ENCODE measurements at places on chromosomes 11 and 22.

DNA sequence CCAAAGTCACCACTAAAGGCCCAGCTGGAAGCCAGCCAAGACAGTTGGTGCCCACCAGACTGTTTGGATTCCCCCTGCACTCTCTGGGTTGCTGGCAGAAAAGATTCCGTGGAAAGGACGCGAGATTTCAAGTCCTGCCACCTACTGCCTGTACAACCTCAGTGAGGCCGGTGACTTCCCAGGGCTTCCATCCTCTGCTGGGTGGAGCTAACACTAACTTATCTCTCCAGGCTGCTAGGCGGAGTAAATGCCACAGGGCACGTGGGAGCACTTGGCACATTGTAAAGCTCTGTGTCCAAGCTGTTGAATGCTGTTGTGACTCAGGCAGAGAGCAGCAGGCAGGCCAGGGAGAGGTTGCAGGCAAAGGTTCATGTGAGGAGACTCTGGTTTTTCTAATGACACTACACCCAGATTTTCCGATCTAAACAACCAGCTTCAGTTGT is 50.9 kb upstream of the CDON start:
- DNase-seq: no peak

GRCh38 chr11:44816761-44817160 is 90.0 kb downstream of the TSPAN18 start:
- DNase-seq: no peak

DNA sequence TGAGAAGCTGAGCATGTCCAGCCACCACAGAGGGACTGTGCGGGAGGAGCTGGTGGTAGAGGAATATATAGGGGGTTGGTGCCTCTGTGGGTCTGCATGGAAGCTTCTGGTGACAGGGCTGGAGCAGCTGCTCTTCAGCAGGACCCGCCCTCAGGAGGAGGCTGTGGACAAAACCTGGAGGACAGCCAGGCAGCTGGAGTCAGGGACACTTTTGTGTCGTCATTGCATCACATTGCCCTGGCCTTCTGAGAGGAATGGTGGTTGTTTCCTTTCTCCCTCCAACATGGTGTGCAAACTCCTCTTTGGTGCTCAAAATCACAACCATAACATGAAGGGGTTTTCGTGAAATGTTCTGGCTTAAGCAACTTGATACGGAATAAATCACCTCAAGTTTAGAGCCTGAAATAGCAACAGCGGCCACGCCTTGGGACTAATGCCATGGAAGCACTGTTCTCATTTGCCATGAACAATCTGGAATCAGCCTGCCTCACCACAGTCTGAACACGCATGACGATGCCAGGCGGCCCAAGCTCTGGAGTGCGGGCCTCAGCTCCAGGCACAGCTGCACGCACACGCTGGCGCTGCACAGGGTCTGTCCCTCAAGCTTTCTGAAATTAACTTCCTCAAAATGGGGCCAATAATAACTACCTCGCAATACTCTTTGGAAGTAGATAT is 17.1 kb upstream of the CSRP3 start:
- peak; percentile 20 for DNase-seq

DNA sequence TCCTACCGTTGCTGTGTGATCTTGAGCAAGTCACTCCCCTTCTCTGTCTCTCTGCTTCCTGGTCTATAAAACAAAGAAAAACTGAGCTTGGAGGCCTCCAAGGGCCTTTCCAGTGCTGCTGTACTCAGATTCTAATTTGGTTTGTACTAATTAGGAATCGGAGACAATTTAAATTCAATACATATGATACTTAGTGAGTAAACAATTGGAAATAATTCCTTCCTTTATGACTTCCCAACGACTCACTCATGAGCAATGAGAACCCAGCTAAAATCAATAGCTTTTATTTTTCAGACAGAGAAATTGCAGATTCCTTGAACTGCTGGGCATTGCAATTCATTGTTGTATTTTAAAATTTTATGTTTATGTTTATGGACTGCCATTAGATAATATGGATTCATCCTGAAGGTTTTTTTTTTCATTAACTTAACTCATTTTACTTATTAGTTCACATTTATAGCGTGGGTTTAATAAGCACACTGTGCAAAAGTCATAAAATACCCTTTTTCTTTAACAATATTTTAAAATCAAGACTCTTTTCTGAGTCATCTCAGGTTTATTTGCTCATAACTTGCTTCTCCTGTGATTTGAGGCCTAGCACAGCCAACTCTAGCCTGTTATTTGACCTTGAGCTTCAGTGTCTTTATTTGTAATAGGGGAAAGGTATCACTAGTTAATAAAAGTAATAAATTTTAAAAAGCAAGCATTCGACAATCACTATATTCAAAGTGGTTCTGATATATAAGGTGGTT is 95.8 kb downstream of the TP53I11 start:
- DNase-seq: no peak

- DNase-seq: peak; percentile 49
Observed at GRCh38 chr11:66068154-66068821, 1.8 kb upstream of the PACS1 start.

DNA sequence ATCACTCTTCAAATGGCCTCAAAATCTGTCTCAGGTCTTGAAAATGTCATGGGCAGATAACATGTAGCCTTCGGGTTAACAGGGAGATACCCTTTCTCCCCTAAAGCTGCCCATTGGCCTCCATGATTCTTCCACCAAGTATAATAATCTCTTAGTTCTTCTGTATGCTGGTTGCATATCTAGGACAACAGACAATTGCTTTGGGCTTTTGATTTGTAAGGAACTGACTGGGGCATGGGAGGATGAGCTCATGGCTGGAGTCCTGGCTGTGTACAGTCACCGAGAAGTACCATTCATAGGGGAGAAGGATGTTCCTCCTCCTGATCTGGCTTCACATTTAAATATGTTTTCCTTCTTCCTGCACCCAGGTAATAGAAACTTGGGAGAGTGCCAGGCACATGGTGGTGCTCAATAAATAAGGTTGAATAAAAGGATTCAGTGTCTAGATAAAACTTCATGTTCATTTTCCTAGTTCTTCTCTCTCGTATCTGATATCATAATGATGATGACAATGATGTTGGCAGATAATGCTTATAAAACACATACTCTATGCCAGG is 2.8 kb upstream of the AMPD3 start:
- peak; percentile 74 for DNase-seq

GRCh38 chr11:35478471-35479091 is 46.8 kb downstream of the PAMR1 start:
- DNase-seq: peak; percentile 63

GRCh38 chr11:4680341-4680740 is 17.3 kb downstream of the OR51E2 start:
- no peak for DNase-seq

- DNase-seq: no peak
Observed at GRCh38 chr11:26896719-26897118, 97.2 kb upstream of the FIBIN start.

DNA sequence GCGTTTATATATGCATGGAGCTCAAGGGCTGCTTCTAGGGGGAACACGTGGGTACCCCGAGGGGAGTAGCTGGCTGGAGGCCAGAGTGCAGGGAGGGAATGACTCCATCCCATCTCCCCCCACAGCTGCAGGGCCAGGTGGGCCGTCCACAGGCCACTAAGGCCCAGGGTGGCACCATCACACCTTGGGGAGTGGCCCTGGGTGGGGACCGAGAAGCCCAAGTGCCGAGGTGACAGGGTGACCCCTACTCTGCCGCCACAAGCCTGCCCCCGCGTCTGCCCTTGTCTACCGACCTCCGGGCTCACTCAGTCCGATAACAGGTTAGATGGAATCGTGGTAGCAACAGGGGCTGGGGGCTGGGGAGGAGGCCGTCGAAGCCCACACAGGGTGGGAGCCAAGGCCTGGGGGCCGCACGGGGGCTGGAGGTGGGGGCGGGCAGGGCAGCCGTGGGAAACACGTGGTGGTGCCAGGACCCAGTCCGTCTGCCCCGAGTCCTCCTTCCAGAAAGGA is 125.7 kb downstream of the KCNQ1OT1 start:
- DNase-seq: no peak

DNA sequence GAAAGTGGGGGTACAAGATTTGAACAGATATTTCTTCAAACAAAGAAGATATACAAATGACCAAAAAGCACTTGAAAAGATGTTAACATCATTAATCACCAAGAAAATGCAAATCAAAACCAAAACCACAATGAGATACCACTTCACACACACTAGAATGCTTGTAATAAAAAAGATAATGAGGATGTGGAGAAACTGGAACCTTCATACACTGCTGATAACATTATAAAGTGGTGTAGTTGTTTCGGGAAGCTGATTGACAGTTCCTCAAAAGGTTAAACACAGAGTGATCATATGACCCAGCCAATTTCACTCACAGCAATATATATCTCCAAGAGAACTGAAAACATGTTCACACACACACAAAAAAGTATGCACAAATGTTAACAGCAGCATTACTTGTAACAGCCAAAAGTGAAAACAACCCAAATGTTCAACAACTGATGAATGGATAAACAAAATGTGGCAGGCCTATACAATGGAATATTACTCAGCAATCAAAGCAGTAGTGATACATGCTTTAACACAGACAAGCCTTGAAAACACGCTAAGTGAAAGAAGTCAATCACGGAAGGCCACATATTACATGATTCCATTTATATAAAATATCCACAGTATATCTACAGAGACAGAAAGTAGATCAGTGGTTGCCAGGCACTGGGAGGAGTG is 15.1 kb downstream of the PITPNB start:
- no peak for DNase-seq

DNA sequence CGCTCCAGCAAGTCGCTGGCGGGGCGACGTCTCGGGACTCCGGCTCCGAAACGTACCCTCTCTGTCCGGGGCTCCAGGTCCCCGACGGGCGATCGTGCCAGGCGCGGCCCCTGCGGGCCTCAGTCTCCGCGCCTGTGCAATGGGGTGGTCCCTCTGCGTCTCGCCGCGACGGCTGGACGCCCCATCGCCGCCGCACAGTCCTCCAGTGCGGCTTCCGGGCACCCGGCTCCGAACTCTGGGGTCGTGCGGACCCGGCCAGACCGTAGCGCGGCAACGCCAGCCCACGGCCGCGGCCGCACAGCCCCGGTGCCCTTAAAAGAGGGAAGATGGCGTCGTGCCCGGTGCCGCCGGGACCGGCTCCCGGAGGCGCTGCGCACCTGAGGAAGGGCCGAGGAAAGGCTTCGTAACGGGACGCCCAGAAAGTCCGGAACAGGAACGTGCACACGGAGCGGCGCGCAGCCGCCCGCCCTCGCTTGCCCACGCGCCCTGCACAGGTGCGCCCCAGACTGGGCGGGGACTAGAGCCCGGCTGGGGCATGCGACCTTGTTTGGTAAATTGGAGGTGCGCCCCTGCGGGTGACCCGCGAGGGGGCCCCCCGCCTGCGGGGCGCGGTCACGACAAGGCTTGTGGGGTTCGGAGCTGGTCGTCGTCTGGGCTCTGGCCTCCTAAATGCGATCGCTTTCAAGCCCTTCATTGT is 525 bp downstream of the BIK start:
- no peak for DNase-seq

- no peak for DNase-seq
Observed at GRCh38 chr11:131924001-131924400, 553.6 kb downstream of the NTM start.

DNA sequence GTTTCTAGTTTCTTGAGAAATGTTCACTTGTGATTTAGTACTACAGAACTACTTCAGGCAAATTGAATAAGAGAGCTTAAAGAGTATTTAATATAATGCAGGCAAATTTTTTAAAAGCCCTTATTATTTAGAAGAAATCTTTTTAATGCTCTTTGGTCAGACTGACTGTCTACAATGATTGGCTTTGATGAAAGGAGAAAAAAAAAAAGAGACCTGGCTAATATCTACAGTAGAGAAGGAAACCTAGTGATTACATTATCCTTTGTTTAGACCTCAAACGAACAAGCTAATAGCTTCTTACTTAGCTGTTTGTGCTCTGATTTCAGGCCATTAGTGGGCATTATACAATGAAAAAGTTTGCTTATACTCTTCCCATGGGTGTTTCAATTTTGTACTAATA is 1043.1 kb downstream of the JRKL start:
- DNase-seq: no peak

GRCh38 chr22:37803639-37804351 is 3.9 kb upstream of the GCAT start:
- no peak for DNase-seq

DNA sequence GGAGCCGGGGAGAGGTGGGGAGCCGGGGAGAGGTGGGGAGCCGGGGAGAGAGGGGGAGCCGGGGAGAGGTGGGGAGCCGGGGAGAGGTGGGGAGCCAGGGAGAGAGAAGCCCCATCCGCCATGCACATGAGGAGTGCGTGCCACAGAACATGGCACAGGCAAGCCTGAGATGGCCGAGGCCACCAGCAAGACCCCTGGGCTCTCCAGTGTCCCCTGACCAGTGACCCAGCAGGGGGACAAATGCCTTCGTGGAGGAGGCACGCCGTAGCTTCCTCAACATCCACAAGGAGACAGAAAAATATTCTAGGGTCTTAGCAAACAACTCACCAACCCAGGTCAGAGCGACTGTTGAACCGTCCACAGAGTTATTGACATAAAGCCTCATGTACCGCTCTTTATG is 618.8 kb downstream of the TBC1D22A start:
- no peak for DNase-seq

- DNase-seq: no peak
Observed at GRCh38 chr11:69326622-69327219, 32.8 kb downstream of the MYEOV start.

DNA sequence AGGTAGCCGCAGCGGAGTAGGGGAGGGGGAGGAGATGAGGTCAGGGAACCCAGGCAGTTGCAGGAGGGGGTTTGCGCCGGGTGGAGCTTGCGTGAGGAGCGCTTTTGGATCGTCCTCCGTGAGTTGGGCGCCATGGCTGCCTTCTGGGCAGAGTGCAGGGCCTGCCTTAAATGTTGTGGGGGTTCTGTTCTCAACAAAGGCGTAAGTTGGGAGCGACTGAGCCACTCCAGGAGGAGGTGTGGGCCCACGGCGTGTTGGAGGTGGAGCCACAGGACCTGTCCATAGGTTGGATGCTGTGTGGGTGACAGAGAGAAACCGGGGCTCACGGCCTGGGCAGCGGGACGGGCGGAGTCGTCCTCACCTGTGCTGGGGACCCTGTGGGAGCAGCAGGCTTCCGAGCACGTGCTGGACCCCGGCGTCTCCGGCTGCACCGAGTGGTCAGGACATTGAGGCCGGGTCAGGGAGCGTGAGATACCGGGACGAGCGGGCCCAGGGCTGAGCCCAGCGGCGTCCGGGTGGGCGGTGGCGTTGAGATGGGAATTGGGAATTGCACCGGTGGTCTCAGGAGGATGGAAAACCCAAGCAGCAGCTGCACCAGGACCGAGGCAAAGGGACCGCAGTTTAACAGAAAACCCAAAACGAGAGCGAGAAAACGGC is 977 bp upstream of the PGGHG start:
- DNase-seq: no peak

DNA sequence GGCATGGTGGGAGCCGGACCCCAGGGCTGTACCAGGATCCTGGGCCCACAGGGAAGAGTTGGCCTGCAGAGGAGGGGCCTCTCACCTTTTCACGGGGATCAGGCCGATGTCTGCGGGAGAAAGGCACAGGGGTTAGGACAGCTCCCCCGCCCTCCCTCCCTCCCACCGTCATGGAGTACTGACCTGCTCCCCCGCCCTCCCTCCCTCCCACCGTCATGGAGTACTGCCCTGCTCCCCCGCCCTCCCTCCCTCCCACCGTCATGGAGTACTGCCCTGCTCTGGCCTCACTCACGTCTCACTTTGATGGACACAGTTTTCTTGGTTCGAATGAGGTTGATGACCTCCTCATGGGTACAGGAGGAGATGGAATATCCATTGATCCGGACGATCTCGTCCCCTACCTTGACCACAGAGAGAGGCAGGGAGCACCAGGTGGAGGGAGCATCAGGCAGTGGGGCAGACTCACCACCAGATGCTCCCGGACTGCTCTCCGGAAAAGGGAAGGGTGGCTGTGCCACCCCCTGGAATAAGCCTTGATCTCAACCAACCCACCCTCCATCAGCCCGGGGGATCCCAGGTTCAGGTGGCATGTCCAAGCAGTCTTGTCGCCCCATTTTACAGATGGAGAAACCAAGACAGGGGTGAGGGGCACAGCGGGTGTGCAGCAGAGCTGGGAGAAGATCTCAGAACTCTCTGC is 17.1 kb downstream of the USH1C start:
- DNase-seq: no peak

Measured in midbrain (tissue), 1 donor.